ENCODE measurements at places on chromosomes 7 and 10.

- no peak for DNase-seq
Measured at GRCh38 chr7:24709051-24709450, 48.2 kb downstream of the GSDME start.

GRCh38 chr7:130494431-130494858 is 2.6 kb downstream of the MEST start:
- DNase-seq: no peak

DNA sequence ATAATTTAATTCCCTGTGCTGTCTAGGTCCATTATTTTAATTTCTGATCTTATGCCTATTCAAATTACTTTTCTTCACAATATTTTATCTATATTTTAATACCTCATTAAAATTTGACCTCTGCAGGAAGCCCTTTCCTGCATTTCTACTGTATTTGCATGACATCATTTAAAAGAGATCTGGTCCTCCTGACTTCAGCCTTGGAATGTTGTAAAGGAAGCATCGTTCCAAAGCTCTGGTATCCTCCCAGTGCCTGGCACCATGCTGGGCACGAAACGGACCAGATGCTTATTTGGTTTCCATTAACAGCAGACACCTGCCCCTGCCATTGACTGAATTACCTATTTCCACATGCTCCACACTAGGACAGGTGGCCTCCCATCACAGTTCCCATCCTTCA is 247.5 kb downstream of the KLF6 start:
- DNase-seq: no peak

GRCh38 chr7:108091461-108091831 is 38.7 kb downstream of the LAMB4 start:
- peak; percentile 30 for DNase-seq

DNA sequence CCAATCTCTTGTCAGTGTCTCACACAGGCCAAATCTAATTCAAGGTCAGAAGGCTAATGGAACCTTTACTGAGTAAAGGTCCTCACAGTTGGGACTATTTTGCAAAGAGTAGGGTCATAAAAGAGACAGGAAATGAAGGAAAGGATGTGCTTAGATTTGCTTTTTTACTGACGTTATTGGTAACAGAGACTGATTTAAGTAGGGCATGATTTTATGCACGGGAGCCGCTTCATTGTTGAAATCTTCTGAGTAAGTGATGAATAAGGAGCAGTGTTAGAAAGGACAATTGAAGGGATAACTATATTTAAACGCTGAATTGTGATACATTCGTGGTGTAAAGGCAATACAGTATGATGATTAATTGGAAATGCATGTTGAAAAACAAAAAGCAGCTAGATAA is 261.5 kb downstream of the MALRD1 start:
- no peak for DNase-seq

DNA sequence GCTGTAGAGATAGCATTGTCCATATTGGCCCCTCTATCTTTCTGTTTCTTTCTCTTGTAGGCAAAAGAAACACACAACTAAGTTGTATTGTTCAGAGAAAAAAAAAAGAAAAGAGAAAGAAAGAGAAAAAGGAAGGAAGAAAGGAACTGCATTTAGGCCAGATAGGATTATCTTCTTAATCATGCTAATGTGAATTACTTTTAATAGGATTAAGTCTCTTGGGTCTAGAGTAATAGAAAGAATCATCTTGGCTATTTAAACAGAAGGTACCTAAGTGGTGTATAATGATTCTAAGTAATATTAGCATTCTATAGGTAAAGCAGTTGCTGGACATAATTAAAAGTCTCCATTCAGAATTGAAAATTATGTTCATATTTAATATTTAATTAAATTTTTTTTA is 42.2 kb downstream of the GPR85 start:
- no peak for DNase-seq

DNA sequence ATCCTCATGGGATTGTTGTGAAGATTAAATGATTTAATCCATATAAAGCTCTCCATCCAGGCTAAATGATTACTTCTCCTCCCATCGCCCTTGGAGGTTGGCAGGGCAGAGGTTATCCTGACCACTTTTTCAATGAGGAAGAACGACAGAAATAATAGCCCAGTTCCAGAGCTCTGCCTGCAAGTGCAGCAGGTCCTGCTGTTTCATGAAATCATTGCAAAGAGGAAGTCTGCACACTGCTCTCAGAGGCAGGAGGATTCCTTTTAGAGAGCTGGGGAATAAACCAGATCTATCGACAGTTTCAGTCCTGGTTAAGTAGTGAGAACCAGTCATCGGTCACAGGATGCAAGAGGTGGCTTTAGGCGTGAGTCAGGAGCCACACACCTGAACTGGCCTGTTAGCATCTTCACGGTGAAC is 25.0 kb upstream of the CDH23 start:
- no peak for DNase-seq

DNA sequence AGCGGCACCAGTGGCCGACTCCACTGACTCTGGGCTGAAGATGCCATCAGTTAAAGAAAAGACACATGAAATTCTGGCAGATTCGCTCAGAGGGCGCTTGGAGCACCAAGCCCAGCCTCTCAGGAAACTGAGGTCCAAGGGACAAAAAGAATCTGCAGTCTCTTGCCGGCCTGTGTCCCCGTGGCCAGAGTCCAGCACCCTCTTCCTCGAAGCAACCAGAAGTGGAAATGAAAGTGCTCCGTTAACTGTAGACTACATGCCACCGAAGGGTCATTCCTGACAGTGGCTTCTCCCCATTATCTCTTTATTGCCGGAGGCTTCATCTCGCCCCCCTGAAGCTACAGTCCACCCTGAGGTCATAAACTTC is 1.0 kb upstream of the CHST15 start:
- DNase-seq: no peak

- peak; percentile 2 for DNase-seq
Measured at GRCh38 chr10:50807851-50808776, 68.4 kb downstream of the ASAH2B start.

- no peak for DNase-seq
Measured at GRCh38 chr7:77752016-77752415, 46.2 kb downstream of the TMEM60 start.

DNA sequence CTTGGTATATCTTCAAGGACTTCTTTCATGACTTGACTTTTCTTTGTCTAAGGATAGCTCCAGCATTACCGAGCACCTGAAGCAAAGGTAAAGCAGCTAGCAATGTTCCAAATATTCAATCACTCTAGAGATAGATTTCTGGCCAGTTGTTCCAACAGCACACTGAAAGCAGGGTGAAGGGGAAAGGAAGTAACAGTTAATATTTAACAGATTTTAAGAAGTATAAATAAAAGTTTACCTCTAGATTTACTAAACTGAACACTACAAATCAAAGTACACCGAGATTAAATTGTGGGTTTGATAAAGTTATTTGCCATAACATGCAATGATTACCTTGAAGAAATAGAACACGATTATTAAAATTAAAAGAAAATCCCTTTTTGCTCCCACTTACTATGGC is 70.9 kb upstream of the GRID1 start:
- no peak for DNase-seq

GRCh38 chr7:90994121-90994520 is 270.1 kb upstream of the FZD1 start:
- DNase-seq: no peak

DNA sequence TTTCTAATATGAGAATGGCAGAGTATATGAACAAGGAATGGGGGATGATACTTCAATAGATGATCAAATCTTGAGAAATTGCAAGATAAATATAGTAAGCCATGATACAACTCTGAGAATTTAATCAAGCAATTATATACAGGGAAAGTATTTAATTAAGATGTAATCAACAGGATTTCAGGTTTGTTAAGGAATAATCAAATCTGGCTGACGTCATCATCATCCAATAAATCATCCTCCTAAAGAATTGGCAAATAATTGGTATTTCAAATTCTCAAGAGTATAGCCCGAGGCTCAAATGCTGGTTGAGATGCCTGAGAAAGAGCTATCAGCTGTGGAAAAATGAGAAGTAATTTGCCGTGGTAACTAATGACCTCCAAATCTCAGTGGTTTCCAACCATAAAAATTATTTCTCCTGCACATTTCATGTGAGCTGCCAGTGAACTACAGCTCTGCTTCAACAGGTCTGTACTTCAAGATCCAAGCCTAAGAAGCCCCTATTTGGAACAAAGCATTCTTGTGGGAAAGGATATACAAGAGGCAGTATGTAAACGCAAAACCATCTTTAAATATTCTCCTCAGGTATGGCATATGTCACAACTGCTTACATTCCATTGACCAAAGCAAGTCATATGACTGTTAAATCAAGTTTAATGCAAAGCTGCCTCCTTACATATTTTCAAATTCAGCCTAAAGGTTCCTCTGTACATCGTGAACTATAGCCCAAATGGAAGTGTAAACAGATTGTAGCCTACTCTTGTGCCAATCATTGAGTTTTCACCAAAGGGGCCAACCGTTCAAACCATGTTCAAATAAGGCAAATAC is 503.0 kb downstream of the KIF20B start:
- DNase-seq: no peak

- peak; percentile 22 for DNase-seq
Measured at GRCh38 chr7:42186151-42186550, 50.9 kb downstream of the GLI3 start.

DNA sequence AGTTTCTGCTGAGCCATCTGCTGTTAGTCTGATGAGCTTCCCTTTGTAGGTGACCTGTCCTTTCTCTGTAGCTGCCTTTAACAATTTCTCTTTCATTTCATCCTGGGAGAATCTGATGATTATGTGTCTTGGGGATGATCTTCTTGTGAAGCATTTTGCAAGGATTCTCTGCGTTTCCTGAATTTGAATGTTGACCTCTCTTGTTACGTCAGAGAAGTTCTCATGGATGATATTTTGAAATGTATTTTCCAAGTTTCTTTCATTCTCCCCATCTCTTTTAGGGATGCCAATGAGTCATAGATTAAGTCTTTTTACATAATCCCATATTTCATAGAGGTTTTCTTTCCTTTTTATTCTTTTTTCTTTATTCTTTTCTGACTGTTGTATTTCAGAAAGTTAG is 184.2 kb upstream of the BET1 start:
- peak; percentile 12 for DNase-seq

DNA sequence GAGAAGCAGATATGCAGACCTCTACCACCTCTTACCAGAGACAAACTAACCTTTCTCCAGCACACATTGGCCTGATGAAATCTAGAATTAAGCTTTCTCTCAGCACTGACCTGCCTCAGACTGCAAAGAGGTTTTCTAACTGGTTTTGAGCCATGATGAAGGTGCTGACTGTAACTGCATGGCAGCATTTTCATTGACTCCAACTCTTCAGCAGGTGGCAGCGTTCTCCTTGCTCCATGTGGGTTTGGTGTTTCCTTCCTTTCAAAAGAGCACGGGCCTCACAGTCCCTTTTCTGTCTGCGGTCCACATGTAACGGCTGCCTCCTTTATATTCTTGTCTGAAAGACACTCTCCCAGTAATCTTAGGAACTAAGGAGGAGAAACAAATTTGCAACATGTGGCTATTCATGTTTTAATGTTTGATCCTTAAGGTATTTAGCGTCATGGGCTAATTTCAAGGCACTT is 12.6 kb downstream of the KLLN start:
- DNase-seq: peak; percentile 73

GRCh38 chr10:112351146-112351545 is 22.8 kb upstream of the ACSL5 start:
- DNase-seq: no peak

DNA sequence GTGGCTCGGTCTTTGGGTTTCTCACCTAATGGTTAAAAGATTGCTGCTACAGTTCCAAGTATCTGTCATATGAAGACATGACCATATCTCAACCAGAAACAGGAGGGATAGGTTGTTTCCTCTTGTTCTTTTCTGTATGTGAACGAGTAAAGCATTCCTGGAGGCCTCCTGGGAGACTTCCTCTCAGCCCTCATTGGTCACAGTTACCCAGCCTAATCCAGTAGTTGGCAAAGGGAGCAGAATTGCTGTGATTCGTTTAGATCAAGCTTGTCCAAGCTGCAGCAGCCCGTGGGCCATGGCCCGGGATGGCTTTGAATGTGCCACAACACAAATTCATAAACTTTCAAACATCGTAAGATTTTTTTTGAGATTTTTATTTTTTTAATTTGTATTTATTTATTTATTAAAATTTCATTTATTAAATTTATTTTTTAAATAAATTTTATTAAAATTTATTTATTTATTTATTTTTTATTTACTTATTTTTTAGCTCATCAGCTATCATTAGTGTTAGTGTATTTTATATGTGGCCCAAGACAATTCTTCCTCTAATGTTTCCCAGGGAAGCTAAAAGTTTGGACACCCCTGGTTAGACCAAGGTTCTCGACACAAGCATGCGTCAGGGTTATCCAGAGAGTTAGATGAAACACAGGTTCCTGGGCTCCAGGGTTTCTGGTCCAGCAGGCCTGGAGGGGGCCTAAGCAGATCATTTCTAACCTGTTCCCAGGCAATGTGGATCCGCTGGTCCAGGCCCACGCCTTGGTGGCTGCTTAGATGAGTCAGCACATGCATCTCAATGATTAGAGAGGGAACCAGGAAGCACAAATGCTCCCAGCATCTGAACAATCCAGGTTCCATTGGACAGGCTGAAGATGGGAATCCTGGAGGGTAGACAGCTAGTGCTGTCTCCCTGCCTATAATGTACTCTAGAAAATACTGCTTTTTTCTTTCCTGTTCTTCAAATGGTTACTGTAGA is 25.6 kb downstream of the CDC123 start:
- DNase-seq: peak; percentile 45

- no peak for DNase-seq
Measured at GRCh38 chr7:98862716-98863420, 6.9 kb downstream of the TMEM130 start.

- DNase-seq: no peak
Measured at GRCh38 chr10:26721561-26721960, 24.1 kb downstream of the PDSS1 start.

- DNase-seq: no peak
Measured at GRCh38 chr7:55733241-55734140, 129.1 kb downstream of the SEPTIN14 start.

GRCh38 chr10:70162892-70163201 is 7.5 kb downstream of the SAR1A start:
- DNase-seq: peak; percentile 32

- peak; percentile 68 for DNase-seq
Measured at GRCh38 chr7:13262929-13263530, 575.6 kb downstream of the ARL4A start.

DNA sequence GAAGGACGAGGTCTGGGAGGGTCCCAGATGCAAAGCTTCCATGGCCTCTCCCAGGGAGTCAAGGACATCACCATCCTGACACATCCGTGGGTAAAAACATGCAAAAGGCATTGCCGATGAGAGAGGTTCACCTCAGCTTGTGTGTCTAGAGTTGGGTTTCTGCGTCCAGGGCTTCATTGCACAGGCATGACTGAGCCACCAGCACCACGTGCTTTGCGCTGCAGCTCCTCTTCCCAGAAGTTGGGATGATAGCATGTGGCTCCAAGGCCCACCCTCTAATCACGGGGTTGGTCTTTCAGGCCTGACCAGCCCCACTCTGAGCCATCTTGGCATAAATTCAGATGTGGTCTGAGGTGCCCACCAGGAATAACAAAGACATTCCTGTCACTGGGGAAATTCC is 7.1 kb upstream of the RASGEF1A start:
- DNase-seq: no peak

- DNase-seq: no peak
Measured at GRCh38 chr7:115680921-115681320, 349.6 kb downstream of the TFEC start.
